ENCODE measurements at places on chromosomes 3 and 15. TPM values are rescaled to one million over a fixed set of nuclear protein-coding genes. Genes with fewer than 3 reads are reported as not detected.
A peak's percentile ranks its signal among the peaks of the same experiment; 100 is the strongest.

The BCHE gene
- 0.27 TPM for total RNA-seq

DNA sequence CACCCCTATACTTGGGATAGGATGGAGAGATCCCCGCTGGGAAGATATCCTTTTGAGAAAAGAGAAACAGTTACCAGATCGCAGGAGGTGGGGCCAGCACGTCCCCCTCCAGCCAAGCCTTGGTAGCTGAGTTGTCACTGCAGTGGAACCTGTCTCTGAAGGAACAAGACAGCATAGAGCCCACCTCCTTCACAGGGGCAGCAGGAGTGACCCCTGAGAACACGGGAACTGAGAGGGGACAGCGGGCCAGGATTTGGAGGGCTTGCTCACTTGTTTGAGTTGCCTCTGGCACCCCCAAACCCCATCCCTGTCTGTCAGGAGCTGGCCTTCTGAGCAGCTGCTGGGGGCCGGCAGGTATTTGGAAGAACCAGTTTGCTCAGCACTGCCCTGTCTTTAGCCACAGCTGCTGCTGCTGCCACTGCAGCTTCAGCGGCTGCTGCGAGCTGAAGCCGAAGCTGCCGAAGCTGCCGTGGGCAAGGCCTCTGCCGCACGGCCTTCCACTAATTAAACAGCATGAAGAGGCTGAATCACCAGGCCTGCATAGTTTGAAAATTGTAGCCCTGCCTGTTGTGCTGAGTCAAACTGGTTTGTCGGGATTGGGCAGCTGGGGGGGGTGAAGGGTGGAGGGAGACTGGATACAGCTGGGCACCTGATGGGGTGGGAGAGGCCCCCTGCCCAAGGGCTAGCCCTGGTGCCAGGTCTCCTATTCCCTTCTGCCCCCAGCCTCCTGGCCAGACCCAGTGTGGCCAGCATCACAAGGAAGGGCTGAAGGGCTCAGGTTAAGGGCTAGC lies 4.0 kb downstream of the EPHB3 start:
- H3K36me3 ChIP-seq: no peaks in the 10 kb centered on the region
- peaks cover 4% of the 10 kb centered on the region for H3K4me1 ChIP-seq
- H3K27ac ChIP-seq: no peak overlapping the region
- H3K4me3 ChIP-seq: no peak overlapping the region
- peaks cover 44% of the 10 kb centered on the region for H3K27me3 ChIP-seq

The CYP8B1 gene
- not detected for total RNA-seq

DNA sequence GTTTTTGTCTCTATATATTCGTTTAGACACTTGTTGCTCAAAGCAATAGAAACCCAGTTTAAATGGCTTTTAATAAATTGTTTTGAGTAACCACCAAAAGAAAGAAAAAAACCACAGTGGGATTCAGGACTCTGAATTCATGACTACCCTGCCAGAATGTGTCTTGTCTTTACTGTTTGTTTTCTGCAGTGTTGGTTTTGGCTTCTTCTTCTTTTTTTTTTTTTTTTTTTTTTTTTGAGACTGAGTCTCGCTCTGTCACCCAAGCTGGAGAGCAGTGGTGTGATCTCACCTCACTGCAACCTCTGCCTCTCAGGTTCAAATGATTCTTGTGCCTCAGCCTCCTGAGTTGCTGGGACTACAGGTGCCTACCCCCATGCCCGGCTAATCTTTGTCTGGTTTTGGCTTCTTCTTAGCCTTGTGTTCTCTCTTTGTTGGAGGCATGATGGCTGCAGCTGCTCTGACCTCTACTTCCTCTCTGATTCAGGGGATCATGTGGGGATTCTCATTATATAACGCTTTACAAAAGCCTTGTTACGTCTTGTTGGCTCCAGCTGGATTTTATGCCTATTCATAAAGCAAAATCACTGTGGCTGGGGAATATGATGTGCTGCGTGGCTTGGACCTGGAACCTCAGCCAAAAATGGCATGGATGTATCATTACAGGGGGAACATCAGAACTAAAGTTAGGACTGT lies 54.0 kb downstream of the PLS1 start:
- no peak for DNase-seq
- no peaks in the 10 kb centered on the region for H3K36me3 ChIP-seq
- H3K27me3 ChIP-seq: peaks cover 9% of the 10 kb centered on the region
- no peak overlapping the region for H3K27ac ChIP-seq
- H3K4me1 ChIP-seq: peaks cover 7% of the 10 kb centered on the region

The GALK2 gene
- 31.3 TPM for total RNA-seq

The LRTM1 gene
- not detected for total RNA-seq

DNA sequence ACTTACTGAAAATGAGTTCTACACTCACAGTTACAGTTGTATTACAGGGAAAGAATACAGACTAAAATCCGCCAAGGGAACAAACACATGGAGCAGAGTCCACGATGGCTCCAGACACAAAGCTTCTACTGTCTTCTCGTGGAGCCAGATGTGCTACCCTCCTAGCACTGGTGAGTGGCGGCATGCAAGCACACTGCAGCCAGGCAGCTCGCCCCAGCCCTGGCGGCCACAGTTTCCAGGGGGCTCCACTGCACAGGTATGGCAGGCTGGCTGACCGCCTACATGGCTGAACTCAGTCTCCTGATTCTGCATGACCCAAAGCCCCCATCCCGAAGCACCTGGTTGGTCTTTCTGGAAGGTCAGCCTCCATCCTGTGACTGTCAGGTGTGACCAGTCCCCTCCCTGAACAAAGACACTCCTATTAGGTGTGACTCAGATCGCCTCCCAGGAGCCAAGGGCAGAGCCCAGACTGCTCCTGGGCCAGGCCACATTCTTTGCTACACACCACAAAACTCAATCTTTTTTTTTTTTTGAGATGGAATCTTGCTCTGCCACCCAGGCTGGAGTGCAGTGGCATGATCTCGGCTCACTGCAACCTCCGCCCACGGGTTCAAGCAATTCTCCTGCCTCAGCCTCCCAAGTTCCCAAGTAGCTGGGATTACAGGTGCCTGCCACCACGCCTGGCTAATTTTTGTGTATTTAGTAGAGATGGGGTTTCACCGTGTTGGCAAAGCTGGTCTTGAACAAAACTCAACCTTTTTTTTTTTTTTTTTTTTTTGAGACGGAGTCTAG lies 51.5 kb downstream of the CFAP92 start:
- no peaks in the 10 kb centered on the region for H3K27me3 ChIP-seq
- H3K36me3 ChIP-seq: no peaks in the 10 kb centered on the region
- DNase-seq: no peak
- H3K4me1 ChIP-seq: no peaks in the 10 kb centered on the region

The CCR1 gene
- not detected for total RNA-seq

The KBTBD13 gene
- not detected for total RNA-seq

GRCh38 chr3:96960661-96961330 lies 146.4 kb downstream of the EPHA6 start:
- no peak overlapping the region for H3K4me3 ChIP-seq
- H3K27ac ChIP-seq: no peak overlapping the region
- H3K36me3 ChIP-seq: no peaks in the 10 kb centered on the region
- DNase-seq: no peak

The GNAT1 gene
- 0.78 TPM for total RNA-seq

GRCh38 chr3:183818041-183818620 lies 7.2 kb downstream of the MAP6D1 start:
- no peak overlapping the region for H3K27ac ChIP-seq
- DNase-seq: no peak
- H3K4me3 ChIP-seq: no peak overlapping the region
- no peaks in the 10 kb centered on the region for H3K4me1 ChIP-seq

The ALDH1A2 gene
- total RNA-seq: 34.9 TPM

The ADAMTS7 gene
- total RNA-seq: 64.7 TPM

The RAD54L2 gene
- 31.1 TPM for total RNA-seq

The PRR20G gene
- not detected for total RNA-seq

DNA sequence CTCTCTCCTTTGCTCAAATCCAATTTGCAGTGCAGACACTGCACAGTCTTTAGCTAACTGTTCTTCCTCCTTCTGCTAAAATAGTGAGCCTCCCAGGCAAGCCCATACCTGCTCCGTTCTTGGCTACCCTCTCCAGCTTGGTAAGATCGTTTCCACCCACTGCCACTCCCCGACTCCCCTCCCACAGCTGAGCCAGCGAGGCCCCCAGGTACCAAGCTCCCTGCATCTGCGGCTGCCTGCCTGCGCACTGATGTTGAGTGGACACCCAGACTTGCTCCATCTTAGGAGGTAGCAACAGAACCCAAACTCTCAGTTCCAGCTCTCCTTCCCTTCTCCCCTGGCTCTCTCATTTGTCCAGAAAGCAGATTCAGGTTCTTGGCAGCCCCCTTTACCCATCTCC lies 7.9 kb upstream of the TNK2 start:
- H3K27ac ChIP-seq: no peak overlapping the region
- peaks cover 2% of the 10 kb centered on the region for H3K4me1 ChIP-seq
- H3K4me3 ChIP-seq: no peak overlapping the region
- H3K27me3 ChIP-seq: peaks cover 13% of the 10 kb centered on the region

GRCh38 chr3:35737934-35738706 lies 98.8 kb downstream of the ARPP21 start:
- DNase-seq: no peak
- no peak overlapping the region for H3K27ac ChIP-seq
- no peaks in the 10 kb centered on the region for H3K36me3 ChIP-seq

- no peaks in the 10 kb centered on the region for H3K36me3 ChIP-seq
- no peak for DNase-seq
- no peak overlapping the region for H3K4me3 ChIP-seq
- H3K4me1 ChIP-seq: no peaks in the 10 kb centered on the region
- H3K27me3 ChIP-seq: no peaks in the 10 kb centered on the region
These were observed 22.8 kb downstream of the MUC4 start for GRCh38 chr3:195788711-195789581.

DNA sequence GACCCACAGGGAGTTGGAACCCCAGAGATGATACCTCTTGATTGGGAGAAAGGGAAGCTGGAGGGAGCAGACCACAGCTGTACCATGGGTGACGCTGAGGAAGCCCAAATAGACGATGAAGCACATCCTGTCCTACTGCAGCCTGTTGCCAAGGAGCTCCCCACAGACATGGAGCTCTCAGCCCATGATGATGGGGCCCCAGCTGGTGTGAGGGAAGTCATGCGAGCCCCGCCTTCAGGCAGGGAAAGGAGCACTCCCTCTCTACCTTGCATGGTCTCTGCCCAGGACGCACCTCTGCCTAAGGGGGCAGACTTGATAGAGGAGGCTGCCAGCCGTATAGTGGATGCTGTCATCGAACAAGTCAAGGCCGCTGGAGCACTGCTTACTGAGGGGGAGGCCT lies 201.1 kb downstream of the AKAP13 start:
- peak overlapping the region; percentile 91 for H3K27ac ChIP-seq
- H3K4me3 ChIP-seq: no peak overlapping the region
- peaks cover 2% of the 10 kb centered on the region for H3K36me3 ChIP-seq
- H3K27me3 ChIP-seq: no peaks in the 10 kb centered on the region
- no peak for DNase-seq

GRCh38 chr3:68972358-68972979 lies 40.1 kb upstream of the TAFA4 start:
- peaks cover 5% of the 10 kb centered on the region for H3K36me3 ChIP-seq
- H3K4me3 ChIP-seq: no peak overlapping the region
- H3K27me3 ChIP-seq: peaks cover 10% of the 10 kb centered on the region
- peaks cover 12% of the 10 kb centered on the region for H3K4me1 ChIP-seq
- DNase-seq: peak; percentile 65

DNA sequence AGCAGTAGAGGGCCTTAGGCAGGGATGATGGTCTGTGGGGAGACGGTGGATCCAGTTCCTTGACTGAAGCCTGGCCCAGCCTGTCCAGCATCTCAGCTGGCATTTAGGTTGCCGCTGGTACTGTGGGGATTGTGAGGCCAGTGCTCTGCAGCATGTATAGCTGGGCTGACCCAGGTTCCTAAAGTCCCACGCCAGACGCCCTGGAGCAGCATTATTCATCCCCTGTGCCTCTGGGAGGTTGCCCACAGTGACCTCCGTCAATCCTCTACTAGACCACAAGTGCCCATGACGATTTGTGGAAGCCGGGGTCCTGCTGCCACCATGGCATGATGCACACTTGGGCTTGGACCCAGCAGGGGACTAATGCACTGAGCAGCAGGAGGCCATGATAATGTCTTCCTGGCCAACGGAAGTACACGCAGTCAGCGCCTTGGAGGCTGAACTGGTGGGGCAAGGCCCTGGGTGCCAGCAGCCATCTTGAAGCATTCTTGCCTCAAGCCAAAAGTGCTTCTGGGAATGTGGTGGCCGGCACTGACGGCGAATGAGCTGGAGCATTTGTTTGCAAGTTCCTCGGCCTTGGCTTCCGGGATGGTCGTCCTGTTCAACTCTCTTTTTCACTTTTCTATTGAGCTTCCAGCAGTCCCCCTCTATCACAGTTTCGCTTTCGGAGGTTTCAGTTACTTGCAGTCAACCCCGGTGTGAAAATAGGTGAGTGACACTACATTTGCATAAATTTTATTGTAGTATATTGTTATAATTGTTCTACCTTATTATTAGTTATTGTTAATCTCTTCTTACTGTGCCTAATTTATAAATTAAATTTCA lies 949.4 kb downstream of the ROBO1 start:
- no peaks in the 10 kb centered on the region for H3K27me3 ChIP-seq
- H3K4me3 ChIP-seq: no peak overlapping the region
- no peaks in the 10 kb centered on the region for H3K36me3 ChIP-seq
- no peak overlapping the region for H3K27ac ChIP-seq
- DNase-seq: no peak

The IL16 gene
- 2.1 TPM for total RNA-seq

The GOLGA8N gene
- total RNA-seq: 4.8 TPM

- no peak for DNase-seq
- no peak overlapping the region for H3K27ac ChIP-seq
- no peaks in the 10 kb centered on the region for H3K4me1 ChIP-seq
- H3K27me3 ChIP-seq: no peaks in the 10 kb centered on the region
- no peaks in the 10 kb centered on the region for H3K36me3 ChIP-seq
These were observed 170.5 kb downstream of the SLCO3A1 start for GRCh38 chr15:92023965-92024364.

GRCh38 chr3:47245271-47245670 lies 37.3 kb downstream of the KIF9 start:
- H3K36me3 ChIP-seq: no peaks in the 10 kb centered on the region
- H3K4me1 ChIP-seq: no peaks in the 10 kb centered on the region
- no peak for DNase-seq
- no peak overlapping the region for H3K27ac ChIP-seq
- no peak overlapping the region for H3K4me3 ChIP-seq

- no peaks in the 10 kb centered on the region for H3K27me3 ChIP-seq
- no peak overlapping the region for H3K4me3 ChIP-seq
- no peak for DNase-seq
- no peaks in the 10 kb centered on the region for H3K4me1 ChIP-seq
- no peak overlapping the region for H3K27ac ChIP-seq
These were observed 193.8 kb upstream of the GOLIM4 start for GRCh38 chr3:168289471-168290008.

The FOXB1 gene
- total RNA-seq: not detected

GRCh38 chr3:172129850-172130716 lies 90.7 kb downstream of the FNDC3B start:
- peak; percentile 94 for DNase-seq
- H3K36me3 ChIP-seq: peaks cover 4% of the 10 kb centered on the region
- peak overlapping the region; percentile 95 for H3K27ac ChIP-seq
- no peak overlapping the region for H3K4me3 ChIP-seq
- no peaks in the 10 kb centered on the region for H3K27me3 ChIP-seq
- peaks cover 73% of the 10 kb centered on the region for H3K4me1 ChIP-seq

Measured in endothelial cell of umbilical vein (primary cell).